ENCODE measurements at places on chromosomes 5 and 9. TPM values are rescaled to one million over a fixed set of nuclear protein-coding genes. Genes with fewer than 3 reads are reported as not detected.

Gene OLFML2A
- 0.33 TPM for total RNA-seq

Gene STK32A
- 1.1 TPM for total RNA-seq

Gene DMRTA1
- total RNA-seq = not detected

Gene STC2
- 89.0 TPM for total RNA-seq

Gene PCDHGB5
- total RNA-seq = 13.4 TPM

Gene CAVIN4
- 1.1 TPM for total RNA-seq

- no peak for DNase-seq
Observed at GRCh38 chr5:79263-79662, 12.7 kb upstream of the PLEKHG4B start.

GRCh38 chr9:110900917-110901316 is 137.4 kb downstream of the LPAR1 start:
- DNase-seq = no peak

DNA sequence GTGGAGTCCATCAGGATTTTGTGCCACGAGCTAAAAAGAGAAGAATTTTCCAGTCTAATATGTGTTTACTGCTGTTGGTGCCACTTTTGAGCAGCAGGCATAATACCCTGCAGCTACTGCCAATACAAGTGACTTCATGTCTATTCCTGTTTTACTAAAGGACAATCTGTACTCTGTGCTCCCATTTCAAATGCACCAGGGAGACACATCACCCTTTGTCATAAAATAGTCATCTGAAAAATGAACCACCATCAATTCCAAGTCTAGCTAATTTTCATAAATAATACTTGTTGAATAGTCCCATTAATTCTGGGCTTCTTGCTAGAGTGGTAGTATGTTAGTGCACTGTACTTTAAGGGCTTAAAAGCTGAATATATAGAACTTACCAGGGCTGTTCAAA is 8.9 kb upstream of the PKD2L2 start:
- DNase-seq = no peak

DNA sequence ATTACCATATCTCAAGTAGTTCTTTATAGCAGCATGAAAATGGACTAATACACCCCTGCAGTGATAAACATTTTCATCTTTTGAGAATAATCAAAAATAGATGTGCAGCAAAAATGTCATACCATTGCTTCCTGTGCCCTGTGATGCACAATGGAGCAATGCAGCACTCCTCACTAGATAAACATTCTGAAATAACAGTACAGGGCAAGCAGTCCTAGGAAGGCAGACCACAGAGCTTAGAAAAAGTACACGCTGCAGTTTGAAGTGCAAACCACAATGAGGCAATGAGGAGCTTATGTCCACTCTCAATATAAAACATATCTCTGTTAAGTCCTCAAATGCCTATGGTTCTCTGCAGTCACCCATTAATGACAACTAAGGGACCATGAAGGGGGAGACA is 367.6 kb downstream of the PDE4D start:
- peak; percentile 57 for DNase-seq

- peak; percentile 71 for DNase-seq
Observed at GRCh38 chr5:59380350-59380951, 513.1 kb downstream of the PDE4D start.

DNA sequence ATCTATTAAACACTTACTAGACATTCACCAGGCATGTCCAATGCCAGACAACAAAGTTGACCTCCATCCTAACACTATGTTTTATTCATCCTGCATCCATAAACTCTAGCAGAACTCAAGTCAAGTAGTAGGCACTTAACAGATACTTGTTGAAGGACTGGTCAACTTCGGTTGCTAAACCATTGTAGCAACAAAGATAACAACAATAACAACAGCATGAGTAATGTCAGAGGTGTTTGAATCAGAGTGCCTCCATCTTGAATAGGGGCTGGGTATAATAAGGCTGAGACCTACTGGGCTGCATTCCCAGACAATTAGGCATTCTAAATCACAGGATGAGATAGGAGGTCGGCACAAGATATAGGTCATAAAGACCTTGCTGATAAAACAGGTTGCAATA is 180.5 kb upstream of the ZNF462 start:
- no peak for DNase-seq

- peak; percentile 70 for DNase-seq
Observed at GRCh38 chr9:108443741-108444140, 412.0 kb downstream of the ACTL7B start.

- no peak for DNase-seq
Observed at GRCh38 chr9:72589667-72590521, 68.5 kb downstream of the TMC1 start.

GRCh38 chr5:89350684-89351083 is 467.7 kb upstream of the MEF2C start:
- no peak for DNase-seq
